ENCODE measurements at places on chromosomes 2 and 18.

- no peak for DNase-seq
These were observed 85.9 kb upstream of the PMAIP1 start for GRCh38 chr18:59813942-59814341.

- no peak for DNase-seq
These were observed 159.2 kb downstream of the DTNB start for GRCh38 chr2:25514043-25514637.

DNA sequence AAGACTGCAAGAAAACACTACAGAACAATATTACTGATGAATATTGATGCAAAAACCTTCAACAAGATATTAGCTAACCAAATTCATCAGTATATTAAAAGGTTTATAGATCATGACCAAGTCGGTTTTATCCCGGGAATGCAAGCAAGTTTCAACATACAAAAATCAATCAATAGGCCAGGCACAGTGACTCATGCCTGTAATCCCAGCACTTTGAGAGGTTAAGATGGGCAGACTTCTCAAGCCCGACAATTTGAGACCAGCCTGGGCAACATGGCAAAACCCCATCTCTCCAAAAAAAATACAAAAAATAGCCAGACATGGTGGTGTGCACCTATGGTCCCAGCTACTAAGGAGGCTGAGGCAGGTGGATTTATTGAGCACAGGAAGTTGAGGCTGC lies 82.9 kb downstream of the FSIP2 start:
- no peak for DNase-seq

- DNase-seq: no peak
These were observed 921.3 kb downstream of the CPS1 start for GRCh38 chr2:211477537-211478275.

- DNase-seq: peak; percentile 11
These were observed 173.0 kb upstream of the GATA6 start for GRCh38 chr18:21996351-21996826.

DNA sequence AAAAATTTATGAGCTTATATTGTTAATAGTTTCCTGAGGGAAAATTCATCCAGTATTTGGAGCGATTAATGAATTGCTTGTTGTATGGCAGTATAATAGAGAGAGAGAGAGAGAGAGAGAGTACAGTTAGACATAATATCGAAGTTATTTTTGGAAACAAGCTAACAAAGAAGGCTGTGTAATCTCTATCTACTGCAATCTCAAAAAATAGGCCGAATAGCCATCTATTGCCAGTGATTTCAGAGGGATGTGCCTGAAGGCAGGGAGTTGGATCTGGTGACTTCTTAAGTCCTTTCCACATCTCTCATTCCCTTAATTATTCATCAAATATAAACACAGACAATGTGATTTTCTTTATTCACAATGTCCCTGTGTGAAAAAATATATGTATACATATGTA lies 433.1 kb upstream of the RAB12 start:
- DNase-seq: peak; percentile 39
